Stimulated activated CD4-positive, alpha-beta T cell treated with anti-CD3 and anti-CD28 coated beads, TNF-alpha, amount 100 ng/mL, for 1 hour (primary cell): ENCODE measurements at places on chromosomes 2 and 18.

GRCh38 chr18:50410894-50411293, 36.0 kb downstream of the SKA1 start:
- DNase-seq = no peak

DNA sequence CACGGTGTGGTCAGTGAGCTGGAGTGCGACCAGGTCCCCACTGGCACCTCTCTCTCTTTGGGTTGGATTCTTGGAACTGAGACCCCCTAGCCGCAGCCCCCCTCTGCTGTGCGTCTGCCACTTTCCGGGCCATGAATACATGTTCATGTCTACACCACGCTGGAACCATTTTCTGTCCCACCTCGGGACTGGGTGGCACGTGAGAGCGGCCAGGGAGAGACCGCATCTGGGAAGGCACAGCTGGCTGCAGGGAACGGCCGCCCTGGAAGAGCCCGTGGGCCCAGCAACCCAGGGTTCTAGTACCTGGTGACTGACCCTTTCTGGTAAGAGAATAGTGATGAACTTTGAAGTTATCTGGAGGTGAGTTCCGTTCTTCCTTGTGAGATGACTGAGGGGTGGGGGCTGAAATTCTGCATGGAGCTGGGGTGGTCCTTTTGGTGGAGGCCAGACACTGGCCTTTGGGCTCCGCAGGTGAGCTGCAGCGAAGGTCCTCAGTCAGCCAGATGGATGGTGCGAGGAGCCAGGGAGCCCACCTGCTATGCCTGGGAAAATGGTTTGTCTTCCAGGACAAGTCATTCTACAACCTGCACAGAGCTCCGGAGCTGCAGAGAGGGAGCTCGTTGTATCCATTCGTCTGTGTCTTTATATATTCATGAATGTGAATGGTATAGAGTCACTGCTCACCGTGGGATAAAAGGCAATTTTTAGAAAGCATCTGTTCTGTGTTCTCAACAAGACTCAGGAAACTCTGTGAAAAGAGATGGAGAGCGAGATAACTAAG, 223.5 kb downstream of the NDUFA10 start:
- no peak for DNase-seq

DNA sequence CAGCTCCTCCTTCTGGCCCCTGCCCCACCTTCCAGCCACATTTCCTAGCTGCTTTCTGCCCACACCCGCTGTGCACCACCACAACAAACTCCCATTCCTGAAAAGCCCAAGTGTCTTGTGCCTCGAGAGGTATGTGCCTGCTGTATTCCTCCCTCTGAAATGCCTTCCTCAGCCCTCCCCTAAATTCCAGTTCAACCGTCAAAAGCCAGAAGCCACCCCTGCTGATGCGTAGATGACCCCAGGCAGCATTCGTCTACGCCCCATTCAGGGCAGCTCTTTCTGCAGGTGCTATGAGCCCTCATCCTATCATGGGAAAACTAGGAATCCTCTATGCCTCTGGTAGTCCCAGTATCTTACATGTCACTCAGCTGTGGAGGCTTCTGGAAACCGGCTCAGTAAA, 71.7 kb downstream of the DNMT3A start:
- no peak for DNase-seq

DNA sequence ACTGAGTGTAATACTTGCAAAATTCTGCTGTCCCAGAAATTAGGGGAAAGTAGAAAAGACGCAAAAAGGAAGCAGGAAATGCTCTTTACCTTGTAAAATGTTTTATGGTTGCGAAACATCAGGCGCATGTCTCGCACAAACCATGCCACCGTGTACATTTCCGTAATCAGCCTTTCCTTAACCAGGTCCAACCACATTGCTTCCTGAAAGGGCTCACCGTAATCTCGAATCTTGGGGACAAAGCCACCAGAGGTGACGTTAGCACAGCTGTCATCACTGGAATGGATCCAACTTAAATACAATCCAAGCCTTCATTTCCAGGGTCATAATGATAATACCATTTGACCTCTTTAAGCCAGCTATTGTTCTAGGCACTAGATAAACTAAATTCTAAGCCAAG, 49.3 kb downstream of the SP110 start:
- no peak for DNase-seq

DNA sequence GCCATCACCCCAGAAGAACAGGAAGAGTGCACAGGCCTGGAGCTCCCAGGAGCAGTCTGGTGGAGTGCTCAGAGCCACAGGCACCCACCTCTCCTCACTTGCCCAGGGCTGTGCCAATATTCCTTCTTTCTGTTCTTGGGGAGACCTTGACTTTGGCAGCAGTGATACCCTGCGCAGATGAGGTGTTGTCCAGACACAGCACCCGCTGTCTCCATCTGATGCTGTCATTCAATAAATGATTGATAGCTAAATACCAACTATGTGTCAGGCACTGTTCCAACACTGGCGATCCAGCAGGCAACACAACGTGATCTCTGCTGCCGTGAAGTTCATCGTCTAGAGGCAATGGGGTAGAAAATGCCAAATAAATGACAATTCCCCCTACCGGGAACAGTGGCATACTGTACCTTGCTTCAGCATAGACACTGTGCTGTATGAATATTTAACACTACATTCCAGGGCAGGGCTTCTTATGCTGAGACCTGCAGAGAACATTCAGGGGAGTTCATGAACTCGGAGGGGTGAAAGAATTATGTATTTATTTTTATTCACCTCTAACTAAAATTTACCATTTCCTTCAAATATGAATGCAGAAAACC, 320.5 kb upstream of the NCKAP5 start:
- DNase-seq = no peak

GRCh38 chr18:74115046-74115445, 32.6 kb downstream of the FBXO15 start:
- no peak for DNase-seq

DNA sequence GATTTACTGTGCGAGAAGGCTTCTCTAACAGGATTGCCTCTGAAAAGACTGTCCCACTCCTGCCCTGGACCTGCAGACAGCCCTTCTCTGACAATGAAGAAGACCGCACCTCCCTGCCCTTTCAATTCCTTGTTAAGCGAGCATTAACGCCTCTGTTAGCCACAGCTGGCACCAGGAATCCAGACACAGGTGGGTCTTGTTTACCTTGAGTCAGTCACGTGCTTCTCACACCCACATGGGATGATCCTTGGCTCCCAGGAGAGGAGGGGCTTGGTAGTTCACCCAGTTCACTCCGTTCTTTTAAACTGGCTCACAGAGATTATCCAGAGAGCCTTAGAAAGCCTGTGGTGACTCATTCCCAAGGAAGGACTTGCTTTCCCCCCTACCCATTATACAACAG, 410.5 kb upstream of the MEIS1 start:
- DNase-seq = no peak

GRCh38 chr2:223457301-223457700, 144.9 kb downstream of the SCG2 start:
- no peak for DNase-seq

- DNase-seq = peak; percentile 26
These were observed 15.5 kb upstream of the ECEL1 start for GRCh38 chr2:232502911-232503808.

GRCh38 chr2:190722835-190723234, 74.0 kb downstream of the NAB1 start:
- DNase-seq = no peak

DNA sequence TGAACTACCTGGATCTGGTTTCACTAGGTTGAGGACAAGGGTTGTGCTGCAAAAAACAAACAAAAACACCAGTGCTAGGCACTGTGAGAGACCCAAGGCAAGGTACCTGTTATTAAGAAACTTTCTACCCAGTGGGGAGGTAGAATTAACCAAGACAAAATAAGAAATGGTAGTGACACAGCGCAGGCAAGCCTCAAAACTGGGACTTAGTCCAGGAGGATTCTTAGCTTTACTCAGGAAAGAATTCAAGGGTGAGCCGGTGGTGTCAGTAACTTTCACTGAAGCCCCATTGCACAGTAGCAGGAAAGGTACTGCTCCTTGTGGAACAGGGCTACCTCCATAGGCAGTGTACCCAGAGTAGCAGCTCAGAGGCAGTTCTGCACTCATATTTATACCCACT, 131.6 kb downstream of the SCG2 start:
- no peak for DNase-seq

DNA sequence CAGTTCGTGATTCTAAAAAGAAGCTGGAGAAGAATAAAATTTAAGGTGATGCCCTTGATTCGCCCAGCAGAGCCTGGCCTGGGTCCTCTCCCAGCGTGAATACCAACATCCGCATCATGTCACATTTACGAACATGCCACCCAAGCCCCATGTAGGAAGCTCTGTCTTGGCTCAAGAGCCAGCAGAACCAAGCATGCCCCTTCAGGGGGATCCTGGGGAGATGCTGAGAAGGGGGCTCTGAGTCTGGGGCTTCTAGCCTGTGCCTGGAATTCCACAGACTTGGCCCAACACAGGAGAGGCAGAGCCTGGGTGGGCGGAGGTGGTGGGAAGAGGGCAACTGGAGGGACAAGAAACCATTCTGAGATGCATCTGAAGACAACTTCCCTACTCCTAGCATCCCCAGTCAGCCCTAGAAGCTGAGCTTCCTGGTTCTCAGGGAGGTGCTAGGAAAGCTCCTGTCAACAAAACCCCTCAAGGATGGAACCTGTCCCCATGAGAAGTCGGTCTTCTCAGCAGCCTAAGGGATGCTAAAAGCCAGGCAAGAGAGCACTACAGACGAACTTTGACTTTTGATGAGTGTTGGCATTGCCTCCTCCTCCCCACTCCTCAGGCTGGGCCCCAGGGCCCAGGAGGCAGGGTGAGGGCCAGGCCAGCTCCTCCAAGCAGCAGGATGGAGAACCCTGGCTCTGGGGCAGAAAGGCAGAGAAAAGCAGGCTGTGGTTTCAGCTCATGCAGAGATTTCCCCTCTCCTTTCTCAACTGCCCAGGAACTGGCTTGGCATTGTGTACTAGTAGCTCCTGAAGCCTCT, 57.9 kb downstream of the POLR1A start:
- no peak for DNase-seq

GRCh38 chr2:216507220-216508160, 8.8 kb downstream of the RPL37A start:
- DNase-seq = no peak

- DNase-seq = no peak
These were observed 19.9 kb downstream of the PTH2R start for GRCh38 chr2:208426412-208427045.

DNA sequence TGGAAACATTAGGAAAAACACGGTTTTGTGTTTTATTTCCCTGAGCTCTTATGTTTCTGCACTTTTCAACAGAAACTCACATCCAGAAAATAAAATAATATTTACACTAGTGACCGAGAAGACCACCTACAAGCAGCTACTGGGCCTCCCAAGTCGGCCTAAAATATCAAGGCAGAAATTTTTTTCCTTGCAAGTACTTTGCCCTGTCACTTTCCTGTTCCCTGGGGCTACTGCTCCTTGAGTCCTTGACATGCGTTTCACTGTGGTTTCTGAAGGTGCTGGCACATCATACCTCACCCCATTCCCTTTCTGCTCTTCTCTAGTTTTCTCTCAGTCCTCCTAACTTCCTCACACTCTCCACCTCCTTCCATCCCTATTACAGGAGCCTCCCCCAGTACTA, 279.1 kb downstream of the AGPS start:
- no peak for DNase-seq

DNA sequence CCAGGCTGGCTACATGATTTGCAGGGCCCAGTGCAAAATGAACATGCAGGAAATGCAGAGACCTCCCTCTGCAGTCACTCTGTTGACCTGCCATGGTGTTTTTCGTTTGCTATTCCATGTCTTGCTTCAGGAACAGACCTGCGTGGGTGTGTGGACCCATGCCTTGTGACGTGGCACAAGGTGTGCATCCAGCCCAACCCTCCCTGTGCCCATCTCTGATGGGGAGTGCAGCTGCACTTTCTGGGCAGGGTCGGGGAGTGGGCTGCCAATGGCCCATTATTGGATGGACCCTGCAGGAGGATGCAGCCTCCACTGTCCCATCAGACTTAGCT, 33.1 kb downstream of the NAPG start:
- no peak for DNase-seq

- no peak for DNase-seq
These were observed 83.1 kb downstream of the FAM161A start for GRCh38 chr2:61770746-61771145.

GRCh38 chr2:238863231-238863630, 15.3 kb downstream of the TWIST2 start:
- DNase-seq = no peak

DNA sequence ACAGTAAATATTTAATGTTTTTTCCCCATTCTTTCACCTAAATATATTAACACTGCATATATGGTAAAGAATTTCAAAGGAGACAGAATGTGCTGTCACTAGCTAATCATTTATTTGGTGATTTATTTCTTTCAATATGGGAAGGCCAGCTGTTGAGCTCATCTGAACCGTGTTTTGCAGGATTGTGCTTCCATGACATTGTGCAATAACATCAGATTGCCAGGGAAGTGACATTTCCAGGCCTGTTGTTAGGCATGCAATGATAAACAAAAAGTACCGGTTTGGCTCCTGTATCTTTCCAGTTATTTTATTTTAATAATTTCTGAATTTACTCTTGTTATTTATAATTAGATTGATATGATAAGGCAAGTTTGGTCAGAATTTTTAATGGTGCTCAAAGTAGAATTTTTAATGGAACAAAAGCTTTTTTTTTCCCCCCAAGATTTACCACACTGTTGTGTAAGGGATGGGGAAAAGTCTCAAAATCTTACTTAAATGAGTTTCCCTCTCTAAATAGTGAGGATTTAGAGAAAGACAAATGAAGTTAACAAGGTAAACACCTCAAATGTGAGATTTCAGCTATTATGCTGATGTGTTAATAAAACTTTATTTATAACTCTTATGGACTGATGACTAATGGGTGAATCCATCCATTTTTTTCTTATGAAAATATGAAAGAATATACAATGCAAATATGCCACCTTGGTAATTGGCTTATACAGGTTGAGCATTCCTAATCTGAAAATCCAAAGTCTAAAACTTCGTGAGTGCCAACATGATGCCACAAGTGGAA, 52.7 kb downstream of the MALT1 start:
- DNase-seq = no peak

DNA sequence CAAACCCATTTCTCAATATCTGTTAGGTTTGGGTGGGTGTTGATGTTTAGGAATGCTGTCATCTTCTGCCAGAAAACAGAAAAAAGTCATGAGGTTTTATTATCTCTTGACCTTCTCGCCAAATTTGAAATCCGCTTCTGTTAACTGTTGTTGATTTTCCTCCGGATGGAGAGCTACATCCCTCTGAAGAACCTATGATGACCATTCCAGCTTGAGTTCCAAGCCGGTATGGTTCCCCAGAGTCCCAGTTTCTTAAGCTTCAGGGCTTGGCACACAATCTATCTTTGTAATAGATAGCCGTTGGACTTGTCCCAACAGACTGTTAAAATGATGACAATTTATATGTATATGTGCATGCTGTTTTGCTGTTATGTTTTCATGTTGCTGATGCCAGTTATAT, 1201.0 kb downstream of the LRP1B start:
- DNase-seq = no peak
